ENCODE measurements at places on chromosomes 1 and 21. TPM values are rescaled to one million over a fixed set of nuclear protein-coding genes. Genes with fewer than 3 reads are reported as not detected.

GRCh38 chr1:155892796-155893195 lies 18.4 kb downstream of the RIT1 start:
- peak; percentile 77 for DNase-seq

DNA sequence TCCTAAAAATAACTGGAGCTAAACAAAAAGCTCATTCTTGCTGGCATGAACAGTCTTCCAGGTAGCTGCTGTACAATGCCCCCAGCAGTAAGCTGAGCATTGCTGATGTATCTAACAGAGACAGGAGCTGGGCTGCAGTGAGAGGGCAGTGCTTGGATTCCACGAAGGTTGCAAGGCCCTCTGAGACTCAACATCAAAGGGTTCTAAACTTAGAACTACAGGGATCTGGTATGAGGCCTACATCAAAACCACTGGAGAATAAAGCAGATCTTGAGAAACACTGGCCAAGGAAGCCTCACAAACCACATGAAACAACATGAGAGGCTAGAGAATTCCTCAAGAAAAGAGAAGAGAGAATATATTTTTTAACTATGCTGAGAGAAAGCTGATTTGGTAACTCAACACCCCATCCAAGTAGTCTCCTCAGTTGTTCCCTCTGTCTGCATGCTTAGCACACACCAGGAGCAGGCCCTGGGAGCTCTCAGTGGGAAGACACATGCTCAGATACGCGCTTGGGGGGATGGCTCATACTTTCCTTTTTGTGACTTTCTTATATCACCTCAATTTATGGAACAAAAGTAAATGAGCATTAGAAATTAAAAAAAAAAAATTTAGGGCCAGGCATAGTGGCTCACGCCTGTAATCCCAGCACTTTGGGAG lies 27.7 kb downstream of the DSTYK start:
- DNase-seq, result peak; percentile 66

GRCh38 chr1:6065093-6065858 lies 19.6 kb downstream of the KCNAB2 start:
- no peak for DNase-seq

The STYXL2 gene
- 0.82 TPM for total RNA-seq

DNA sequence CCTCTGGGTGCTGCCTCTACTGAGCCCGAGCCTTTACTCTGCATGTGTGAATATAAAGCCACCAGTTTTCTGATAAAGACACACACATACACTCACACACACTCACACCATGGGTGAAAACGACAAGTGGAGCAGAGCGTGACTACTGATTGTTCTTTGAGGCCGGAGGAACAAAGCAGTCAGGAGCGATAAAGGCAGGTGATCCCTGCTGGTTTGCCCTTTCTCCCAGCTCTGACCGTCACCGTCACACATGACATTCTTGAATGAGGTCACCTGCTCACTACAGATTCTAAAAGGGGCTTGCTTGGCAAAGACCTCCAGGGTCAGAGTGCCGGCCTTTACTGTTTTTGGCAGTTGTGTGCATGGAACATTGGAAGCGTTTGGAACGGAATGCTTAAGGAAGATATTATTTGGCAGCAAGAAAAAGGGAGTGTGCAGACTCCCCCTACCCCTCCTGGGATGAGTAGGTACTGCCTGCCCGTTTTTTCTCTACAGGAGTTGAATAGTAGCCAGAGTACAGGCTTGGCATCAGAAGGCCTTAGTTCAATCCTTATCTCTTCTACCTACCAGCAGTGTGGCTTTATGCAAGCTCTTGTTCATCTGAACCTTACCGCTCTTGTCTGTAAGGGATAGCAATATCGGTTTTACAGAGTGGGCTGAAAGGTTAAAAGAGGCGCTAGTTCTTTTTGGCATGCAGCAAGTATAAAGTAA lies 79.7 kb downstream of the PBX1 start:
- no peak for DNase-seq

The CNKSR1 gene
- 4.2 TPM for total RNA-seq

The RAB25 gene
- total RNA-seq, result 3.1 TPM

- DNase-seq, result no peak
Measured at GRCh38 chr1:9654051-9654833, 2.7 kb downstream of the PIK3CD start.

- peak; percentile 83 for DNase-seq
Measured at GRCh38 chr1:216456682-216457081, 33.4 kb upstream of the USH2A start.

DNA sequence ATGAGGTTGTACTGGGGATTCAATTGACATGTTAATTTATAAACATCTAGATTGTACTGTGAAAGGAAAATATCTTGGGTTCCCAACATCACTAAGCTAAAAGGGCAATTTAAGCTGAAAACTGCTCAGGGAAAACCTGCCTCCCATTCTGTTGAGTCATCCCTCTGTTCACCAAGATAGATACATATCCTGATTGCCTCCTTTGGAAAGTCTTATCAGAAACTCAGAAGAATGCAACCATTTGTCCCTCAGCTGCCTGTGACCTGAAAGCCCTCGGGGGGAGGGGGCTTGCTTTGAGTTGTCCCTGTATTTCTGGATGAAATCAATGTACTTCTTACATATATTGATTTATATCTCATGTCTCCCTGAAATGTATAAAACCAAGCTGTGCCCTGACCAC lies 187.0 kb upstream of the ETV3 start:
- no peak for DNase-seq

The TARBP1 gene
- total RNA-seq, result 17.8 TPM

All from astrocyte (in vitro differentiated cells and primary cell).